ENCODE measurements at places on chromosomes 11 and 22. TPM values are rescaled to one million over a fixed set of nuclear protein-coding genes. Genes with fewer than 3 reads are reported as not detected.

- DNase-seq = no peak
These were observed 1.0 kb downstream of the KIAA1671 start for GRCh38 chr22:24953384-24954113.

GRCh38 chr11:123483058-123483457 is 53.0 kb downstream of the GRAMD1B start:
- DNase-seq = no peak

GRCh38 chr11:61037441-61038093 is 64.7 kb upstream of the CD5 start:
- no peak for DNase-seq

- peak; percentile 17 for DNase-seq
These were observed 33.3 kb upstream of the NNMT start for GRCh38 chr11:114262681-114263512.

DNA sequence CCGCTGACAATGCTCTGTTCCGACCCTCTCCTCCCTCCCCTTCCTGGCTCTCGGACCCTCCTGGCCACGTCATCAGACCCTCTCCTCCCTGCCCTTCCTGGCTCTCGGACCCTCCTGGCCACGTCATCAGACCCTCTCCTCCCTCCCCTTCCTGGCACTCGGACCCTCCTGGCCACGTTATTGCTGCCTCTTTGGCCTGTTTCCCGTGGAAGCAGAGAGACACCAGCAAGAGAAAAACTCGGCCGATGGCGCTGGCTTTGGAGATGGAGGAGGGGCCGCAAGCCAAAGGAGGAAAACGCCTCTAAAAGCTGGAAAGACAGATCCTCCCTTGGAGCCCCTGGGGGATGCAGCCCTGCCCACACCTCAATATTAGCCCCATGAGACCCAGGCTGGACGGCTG is 463.3 kb downstream of the BRD1 start:
- DNase-seq = no peak

GRCh38 chr11:66676282-66676919 is 1.3 kb downstream of the RBM4B start:
- DNase-seq = no peak

DUSP8 gene
- 0.14 TPM for total RNA-seq

APOA4 gene
- 1.7 TPM for total RNA-seq

LINC01488 gene
- not detected for total RNA-seq

TUBA8 gene
- total RNA-seq = 0.57 TPM

COMT gene
- 53.6 TPM for total RNA-seq

ROBO4 gene
- 1.5 TPM for total RNA-seq

GRIA4 gene
- under 0.01 TPM for total RNA-seq

KCNJ1 gene
- total RNA-seq = 0.19 TPM

GAL3ST3 gene
- total RNA-seq = 0.42 TPM
